ENCODE measurements at places on chromosomes 7 and 10.

DNA sequence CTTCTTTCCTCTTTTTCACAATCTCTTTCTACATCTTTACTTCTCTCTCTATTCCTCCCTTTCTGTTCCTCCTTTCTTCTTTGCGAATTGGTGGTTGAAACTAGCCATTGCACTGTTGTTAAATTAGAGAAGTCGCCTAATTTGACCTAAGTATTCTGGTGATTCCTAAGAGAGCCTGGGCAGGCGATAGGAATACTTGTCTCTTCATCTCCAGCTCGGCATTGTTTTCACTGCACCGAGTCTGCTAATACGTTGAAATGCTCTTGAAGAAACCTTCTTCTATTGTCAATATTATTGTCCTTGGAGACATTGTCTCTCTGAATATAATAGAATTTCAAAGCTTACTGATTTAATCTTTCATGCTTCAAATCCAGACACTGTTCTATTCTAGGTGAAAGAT lies 31.7 kb downstream of the KCND2 start:
- no peak for DNase-seq

GRCh38 chr10:110208614-110209453 lies 1.4 kb downstream of the MXI1 start:
- peak; percentile 27 for DNase-seq

- DNase-seq: no peak
Measured at GRCh38 chr10:132477066-132477397, 60.6 kb upstream of the INPP5A start.

- DNase-seq: no peak
Measured at GRCh38 chr7:85866540-85866939, 679.7 kb upstream of the SEMA3D start.

DNA sequence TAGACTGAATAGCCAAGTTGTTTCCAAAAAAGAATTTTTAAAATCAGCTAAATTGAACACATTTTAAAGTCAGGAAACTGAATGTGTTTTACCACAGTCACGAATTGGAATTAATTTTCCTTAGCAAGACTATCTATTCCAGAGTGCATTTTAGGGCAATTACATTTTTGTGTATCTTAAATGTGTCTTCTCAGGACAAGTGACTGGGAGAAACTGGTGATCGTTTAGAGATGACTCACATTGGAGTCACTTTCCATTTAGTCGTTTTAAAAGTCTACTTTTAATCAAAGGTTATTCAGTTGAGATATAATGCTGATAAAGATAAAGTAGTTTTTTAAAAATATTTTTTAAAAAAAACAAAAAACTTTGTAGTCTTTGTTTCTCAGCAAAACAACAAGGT lies 191.7 kb upstream of the SLC26A5 start:
- no peak for DNase-seq

- DNase-seq: no peak
Measured at GRCh38 chr7:151745706-151746105, 131.2 kb downstream of the PRKAG2 start.

- DNase-seq: no peak
Measured at GRCh38 chr10:104096692-104097091, 11.0 kb upstream of the COL17A1 start.

GRCh38 chr7:101772508-101773211 lies 44.8 kb upstream of the CUX1 start:
- no peak for DNase-seq

DNA sequence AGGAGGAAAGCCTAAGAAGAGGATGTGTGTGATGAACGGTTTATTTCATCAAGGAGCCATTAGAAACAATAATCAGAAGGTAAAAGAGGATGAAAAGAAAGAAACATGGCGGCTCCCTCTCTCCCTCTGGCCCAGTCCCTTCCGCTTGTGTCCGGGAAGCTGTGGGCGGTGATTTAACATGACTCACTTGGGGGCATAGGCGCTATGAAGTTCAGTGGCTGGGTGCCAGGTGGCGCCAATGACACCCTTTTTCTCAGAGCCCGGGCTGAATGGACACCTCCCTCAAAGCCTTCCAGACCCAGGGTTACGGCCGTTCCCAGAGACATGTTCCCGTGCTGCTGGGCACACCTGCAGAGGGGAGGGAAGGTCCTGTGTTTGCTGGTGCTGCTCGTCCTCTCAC lies 244.0 kb downstream of the SKAP2 start:
- DNase-seq: no peak

- no peak for DNase-seq
Measured at GRCh38 chr7:144565586-144565985, 162.1 kb upstream of the NOBOX start.

DNA sequence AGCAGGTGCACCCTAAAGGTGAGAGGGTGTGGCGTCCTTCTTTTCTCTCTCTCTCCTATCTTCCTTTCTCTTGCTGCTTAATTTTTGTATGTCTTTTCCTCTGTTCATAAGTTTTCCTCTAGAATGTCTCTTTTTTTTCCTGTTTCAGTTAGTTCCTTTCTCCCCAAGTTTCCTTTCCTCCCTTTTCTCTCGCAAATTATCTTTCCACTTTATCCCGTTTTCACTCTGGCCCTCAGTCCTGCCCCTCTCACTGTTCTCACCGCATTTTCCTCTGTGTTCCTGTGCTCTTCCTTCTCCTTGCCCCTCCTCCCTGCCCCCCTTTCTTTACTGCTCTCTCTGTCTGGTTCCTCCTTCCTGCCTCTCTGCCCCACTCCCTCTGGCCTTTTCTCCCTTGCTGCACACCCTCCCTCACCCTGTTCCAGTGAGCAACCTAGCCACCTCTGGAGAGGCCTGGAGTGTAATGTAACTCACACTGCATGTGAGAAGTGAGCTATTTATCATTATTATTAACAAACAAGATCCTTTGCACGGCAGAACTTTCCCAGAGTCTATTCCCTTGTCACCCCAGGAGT lies 158.5 kb downstream of the C10orf105 start:
- no peak for DNase-seq

- DNase-seq: no peak
Measured at GRCh38 chr7:87506246-87507180, 31.0 kb upstream of the ABCB4 start.

- DNase-seq: no peak
Measured at GRCh38 chr7:31788445-31788844, 101.4 kb downstream of the PPP1R17 start.

DNA sequence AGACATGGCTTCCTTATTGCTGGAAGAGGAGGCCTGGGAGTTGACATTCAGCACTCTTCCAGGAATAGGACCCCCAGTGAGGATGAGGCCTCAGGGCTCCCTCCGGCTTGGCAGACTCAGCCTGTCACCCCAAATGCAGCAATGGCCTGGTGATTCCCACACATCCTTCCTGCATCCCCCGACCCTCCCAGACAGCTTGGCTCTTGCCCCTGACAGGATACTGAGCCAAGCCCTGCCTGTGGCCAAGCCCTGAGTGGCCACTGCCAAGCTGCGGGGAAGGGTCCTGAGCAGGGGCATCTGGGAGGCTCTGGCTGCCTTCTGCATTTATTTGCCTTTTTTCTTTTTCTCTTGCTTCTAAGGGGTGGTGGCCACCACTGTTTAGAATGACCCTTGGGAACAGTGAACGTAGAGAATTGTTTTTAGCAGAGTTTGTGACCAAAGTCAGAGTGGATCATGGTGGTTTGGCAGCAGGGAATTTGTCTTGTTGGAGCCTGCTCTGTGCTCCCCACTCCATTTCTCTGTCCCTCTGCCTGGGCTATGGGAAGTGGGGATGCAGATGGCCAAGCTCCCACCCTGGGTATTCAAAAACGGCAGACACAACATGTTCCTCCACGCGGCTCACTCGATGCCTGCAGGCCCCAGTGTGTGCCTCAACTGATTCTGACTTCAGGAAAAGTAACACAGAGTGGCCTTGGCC lies 4.3 kb downstream of the PGAM2 start:
- DNase-seq: no peak

GRCh38 chr7:117008118-117008885 lies 55.0 kb downstream of the ST7 start:
- no peak for DNase-seq

GRCh38 chr7:135693558-135693957 lies 31.2 kb downstream of the STMP1 start:
- DNase-seq: no peak

- DNase-seq: no peak
Measured at GRCh38 chr7:105905910-105906568, 29.6 kb upstream of the ATXN7L1 start.

DNA sequence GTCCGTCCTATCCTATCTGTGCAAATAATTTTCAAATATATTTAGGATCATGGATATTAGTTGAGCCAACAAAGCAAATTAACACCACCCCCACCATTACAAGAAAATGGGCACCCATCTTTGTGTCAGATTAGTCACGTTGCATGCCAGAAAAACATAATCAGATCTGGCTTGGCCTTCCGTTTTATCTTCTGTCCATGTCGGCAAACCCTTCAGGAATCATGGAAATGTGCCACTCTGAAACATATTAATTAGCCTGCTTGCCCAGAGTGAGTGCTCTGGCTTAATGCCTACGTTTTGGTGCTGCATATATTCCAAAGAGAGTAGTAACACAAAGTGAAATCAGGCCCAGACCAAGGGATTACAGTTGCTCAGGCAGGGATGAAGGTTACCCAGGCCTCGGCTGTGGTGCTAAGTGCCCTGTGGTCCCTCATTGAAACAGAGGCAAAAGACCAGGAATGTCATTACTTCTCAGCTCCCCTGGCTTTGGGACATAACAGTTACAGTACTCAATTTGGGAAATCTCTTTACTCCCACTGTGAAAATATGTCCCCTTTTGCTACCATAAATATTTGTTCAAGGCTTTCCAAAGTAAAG lies 154.0 kb upstream of the LSM8 start:
- DNase-seq: no peak

GRCh38 chr7:130758429-130759056 lies 24.5 kb upstream of the KLF14 start:
- DNase-seq: no peak

DNA sequence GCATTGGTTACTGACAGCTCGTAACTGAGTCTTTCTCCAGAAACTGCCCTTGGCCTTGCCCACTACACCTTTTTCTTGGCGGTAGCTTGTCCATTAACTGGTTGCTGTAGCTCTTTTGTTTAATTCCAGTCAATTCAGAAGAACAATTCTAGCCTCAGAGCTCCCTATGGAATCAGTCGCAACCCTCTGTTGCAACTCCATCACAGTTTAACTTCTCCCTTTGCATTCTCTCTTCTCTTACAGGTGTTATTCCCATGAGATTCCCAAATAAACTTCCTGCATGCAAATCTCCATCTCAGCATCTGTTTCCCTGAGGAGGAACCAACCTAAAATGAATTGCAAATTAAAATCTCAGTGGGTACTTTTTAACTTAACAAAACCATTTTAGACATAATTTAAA lies 28.4 kb upstream of the TMEM26 start:
- DNase-seq: no peak

DNA sequence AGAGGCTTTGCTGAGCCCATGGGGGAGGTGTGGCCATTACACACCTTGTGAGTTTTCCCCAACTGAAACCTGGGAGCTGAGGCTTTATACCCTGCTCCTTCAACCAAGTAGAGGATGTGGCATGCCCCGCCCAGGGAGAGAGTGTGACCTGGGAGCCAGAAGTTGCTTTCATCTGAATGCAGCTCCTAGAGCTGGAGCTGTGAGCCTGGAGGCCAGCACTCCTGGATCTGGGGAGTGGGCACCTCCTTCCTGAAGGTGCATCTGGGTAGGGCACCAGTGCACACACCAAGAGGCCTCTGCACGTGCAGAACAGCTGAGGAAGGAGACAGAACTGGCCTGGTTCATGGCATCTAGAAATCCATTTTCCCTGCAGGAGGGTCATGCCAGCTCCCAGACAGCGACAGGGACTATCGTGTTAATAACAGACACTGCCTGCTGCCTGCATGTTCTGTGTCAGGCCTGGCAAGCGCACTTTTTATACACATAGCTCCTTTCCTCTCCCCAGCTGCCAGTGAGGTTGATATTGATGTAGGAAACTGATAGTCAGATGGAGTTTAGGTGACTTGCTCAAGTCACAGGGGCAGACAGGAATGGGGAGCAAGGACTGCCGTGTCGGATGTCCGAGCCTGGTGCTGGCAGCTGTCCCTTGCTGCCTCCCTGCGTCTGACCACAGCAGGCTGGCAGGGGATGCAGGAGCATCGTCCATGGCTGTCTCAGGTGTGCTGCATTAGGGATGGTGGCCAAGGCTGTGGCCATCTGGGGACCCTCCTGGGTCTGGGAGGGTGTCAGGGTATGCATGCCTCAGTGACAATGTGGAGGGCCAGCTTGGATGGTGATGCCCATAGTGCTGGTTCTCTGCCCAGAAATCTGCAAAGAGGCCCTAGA lies 189.9 kb upstream of the CXCL12 start:
- no peak for DNase-seq

- no peak for DNase-seq
Measured at GRCh38 chr7:116951366-116952292, 1.7 kb upstream of the ST7 start.

DNA sequence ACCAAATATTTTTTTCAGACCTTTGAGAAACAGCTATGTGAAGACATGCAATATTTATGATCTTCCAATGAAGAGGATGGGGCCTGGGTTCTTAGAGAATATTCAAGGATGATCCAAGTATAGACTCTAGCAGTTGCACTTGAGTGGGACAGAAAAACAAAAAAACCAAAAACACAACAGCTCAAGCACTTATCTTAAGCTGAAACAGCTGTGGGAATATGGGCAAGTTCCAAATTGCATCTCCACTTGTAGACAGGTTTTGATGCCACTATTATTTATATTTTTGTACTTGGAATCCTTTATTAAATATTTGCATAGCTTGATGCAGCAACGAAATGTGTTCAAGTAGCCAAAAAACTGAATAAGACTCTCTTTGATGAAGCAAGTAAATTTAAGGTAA lies 2.2 kb upstream of the PDK4 start:
- DNase-seq: no peak
